ENCODE measurements at places on chromosomes 16 and 17. TPM values are rescaled to one million over a fixed set of nuclear protein-coding genes. Genes with fewer than 3 reads are reported as not detected.
A peak's percentile ranks its signal among the peaks of the same experiment; 100 is the strongest.

Gene WWP2
- polyA plus RNA-seq = 22.4 TPM

DNA sequence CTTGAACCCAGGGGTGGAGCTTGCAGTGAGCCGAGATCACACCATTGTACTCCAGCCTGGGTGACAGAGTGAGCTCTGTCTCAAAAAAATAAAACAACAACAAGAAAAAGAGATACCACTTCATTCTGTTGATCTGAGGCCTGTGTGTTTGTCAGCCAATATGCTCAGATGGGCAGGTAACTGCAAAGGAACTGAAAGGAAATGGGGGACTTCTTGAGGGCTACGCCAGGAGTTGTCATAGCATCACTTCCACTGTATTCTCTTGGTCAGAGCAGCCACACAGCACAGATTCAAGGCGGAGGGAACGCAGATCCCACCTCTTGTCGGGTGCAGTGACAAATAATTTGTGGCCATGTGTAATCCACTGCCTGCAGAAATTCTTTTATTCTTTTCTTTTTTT, 73.9 kb upstream of the AKTIP start:
- no peak for DNase-seq

DNA sequence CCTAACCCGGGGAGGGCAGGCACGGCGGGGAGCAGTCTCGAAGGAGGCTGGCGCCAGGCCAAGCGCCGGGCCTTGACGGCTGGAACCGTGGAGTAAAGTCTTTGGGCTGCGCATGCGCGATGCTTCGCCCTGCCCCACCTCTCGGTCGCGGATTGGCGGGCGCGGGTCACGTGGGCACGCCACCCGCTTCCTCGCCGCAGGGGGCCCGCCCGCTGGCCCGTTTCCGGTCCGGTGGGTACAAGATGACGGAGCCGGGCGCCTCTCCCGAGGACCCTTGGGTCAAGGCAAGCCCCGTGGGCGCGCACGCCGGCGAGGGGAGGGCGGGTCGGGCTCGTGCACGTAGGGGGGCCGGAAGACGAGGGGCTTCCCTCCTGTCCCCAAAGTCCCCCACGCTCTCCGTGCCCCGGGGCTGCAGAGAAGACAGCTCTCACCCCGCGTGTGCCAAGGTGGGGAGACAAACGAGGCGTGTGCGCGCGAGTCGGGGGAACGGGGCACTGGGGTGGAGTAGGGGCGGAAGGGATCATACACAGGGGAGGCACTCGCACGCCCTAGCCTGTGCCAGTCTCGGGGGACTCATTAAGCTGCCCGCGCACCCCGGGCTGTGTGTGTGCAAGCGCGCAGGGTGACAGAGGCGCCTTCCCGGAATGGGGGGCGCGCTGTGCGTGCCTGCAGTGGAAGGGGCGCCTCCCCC, at the start of gene MLX:
Gene MLX, plus strand, starts transcription at position 218 of the 691 bp plus-strand sequence. Its CDS starts 25 bp downstream, at position 243.
- peak; percentile 92 for DNase-seq

DNA sequence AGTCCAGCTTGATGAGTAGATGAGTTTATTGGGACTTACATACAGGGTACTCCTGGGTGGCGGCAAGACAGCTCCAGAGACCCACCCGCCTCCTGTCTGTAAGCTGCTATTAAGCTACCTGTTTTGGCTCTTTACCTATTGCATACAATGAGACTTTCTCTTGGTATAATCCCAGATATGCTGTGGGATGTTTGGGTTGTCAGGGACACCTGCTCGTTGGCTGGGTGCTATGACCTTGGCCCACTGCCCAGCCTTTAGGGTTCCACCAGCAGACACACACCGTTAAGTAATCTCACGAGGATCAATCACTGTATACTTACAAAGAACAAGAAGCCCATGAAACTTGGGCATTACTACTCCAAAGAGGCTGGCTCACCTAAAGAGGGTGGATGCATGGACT, 116.4 kb downstream of the NPIPB5 start:
- DNase-seq = no peak
